ENCODE measurements at places on chromosomes 12 and 14.

DNA sequence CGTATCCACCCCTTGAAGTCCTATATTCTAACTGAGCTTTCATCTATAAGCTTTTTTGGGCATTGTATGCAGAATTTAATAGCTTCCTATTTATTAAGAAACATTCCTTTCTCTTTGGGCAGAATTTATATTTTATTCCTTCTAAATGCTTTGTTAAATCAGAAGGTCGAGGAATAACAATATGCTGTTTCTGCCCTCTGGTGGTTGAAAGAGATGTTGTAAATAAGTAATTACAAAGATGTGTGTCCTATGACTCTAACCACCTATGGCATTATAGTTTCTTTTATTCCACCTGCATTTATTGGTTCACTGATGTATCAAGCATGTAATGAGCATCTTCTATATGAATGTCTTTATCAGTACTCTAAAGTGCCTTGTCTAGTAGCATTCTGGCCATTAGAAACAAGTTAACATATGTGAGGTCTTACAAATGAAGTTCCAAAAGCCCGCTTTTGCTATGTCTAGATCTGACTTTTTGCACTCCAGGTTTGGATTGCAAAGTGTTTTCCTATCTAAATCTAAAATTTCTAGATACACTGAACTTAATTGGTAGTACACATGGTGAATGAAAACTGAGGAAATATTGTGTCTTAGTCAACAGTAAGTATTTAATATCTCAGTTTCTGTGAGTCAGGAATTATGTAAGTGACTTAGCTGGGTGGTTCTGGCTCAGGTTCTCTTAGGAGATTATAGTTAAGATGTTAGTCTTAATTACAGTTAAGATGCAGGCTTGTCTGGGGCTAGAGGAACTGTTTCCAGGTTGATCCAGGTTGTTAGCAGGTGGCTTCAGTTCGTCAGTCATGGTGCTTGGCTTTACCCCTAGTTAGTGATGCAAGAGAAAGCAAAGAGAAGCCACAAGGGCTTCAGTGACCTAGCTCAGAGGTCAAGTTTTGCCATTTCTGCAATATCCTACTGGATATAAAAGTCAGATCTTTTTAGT is 57.5 kb downstream of the PLEKHA5 start:
- no peak for DNase-seq

DNA sequence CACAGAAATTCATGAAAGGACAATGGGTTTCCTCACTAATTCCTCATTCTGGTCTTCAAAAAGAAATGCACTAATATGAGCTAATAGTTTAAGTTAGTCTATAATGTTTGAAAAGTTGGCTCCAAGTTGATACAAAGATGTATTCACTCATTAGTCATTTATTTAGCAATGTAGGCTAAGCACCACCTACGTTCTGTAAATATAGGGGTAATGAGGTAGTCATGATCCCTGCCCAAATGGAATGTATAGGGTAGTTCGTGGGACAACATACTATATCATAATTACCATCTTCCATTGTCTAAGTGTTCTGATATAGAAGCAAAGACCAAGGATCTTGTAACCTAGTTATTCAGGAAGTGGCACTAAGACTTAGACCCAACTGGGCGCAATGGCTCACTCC is 86.5 kb downstream of the DIO2 start:
- no peak for DNase-seq

- DNase-seq, result no peak
These were observed 113.2 kb downstream of the ERC1 start for GRCh38 chr12:1104088-1104800.

DNA sequence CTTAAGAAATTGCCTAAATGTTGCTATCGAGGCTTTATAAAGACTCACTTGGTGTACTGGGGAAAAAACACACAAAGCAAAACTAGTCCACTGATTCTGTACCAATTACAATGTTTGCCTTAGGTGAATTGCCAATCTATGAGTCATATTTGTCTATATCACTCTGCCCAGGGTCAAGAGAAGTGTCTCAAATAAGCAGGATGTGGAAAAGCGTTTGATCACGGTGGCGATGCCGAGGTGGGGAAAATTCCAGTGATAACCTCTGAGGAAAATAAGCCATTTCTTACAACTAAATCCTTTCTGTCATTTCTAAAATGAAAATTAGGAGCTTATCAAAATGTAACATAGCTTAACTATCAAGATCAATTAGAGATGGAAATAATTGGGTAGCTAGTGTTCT is 148.6 kb upstream of the DIO3 start:
- no peak for DNase-seq

DNA sequence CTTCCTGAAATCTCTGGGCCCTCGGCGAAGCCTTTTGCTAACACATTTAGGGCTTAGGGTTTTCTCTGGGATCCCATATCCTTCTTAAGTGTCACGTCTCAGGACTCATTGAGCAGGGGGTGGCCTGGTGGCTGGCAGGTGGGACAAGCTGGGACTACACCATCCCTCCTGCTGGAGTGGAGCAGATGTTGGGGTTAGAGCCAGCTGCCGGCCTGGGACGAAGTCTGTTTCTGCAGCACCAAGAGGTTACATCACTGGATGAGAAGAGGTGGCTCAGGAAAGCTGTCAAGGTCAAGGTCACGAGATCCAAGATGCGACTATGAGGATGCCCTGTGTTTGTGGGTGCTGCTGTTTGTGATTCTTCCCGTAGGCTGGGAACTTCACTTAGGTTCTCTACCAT is 16.3 kb downstream of the SMCO2 start:
- no peak for DNase-seq

DNA sequence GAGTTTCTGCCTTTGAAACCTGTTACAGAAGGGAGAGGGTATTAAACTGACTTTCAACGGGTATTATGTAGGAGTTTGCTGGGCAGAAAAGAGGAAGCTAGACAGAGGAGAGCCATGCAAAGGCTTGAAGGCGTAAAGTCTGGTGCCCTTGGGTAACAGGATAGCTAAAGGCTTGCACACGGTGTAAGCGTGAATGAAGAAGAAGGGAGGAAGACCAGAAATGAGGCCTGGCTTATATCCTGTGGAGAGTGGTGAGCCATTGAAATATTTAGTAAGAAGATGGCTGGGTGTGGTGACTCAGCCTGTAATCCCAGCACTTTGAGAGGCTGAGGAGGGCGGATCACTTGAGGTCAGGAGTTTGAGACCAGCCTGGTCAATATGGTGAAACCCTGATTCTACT is 22.6 kb downstream of the SUDS3 start:
- no peak for DNase-seq

- DNase-seq, result no peak
These were observed 117.7 kb downstream of the GLT1D1 start for GRCh38 chr12:128970941-128971340.

- DNase-seq, result no peak
These were observed 11.0 kb downstream of the PTGER2 start for GRCh38 chr14:52325126-52325525.

DNA sequence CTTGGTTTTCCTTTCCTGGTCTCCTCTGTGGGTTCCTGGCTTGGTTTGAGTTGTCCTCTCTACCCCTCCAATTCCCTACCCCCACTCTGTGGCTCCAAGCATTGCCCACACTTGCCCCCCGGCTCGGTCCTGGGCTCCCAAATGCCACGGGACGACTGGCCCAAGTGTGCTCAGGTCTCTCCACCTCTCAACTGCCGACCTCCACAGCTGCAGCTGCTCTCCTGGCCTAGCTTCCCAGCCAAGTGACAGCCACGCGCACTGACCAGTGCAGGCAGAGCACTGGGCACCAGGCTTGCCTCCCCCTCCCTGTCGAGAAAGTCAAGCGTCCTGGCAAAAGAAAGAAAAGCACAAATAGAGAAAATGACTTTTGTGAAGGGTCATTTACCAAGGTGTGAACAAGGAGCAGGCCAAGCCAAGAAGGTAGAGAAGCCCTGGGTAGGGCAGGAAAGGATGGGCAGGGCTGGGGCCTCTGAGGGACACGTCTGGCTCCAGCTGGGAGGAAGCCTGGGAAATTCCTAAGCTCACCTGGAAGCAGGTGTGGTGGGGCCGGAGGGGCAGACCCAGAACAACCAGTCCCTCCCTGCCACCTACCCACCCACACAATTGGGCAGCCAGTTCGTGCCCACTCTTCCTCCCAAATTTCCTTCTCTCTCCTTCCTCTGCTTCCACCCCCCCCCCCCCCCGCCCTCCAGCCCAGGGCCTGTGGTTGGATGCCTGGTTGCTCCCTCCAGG is 1.8 kb upstream of the CEP170B start:
- DNase-seq, result no peak

- no peak for DNase-seq
These were observed 228.1 kb downstream of the CHST11 start for GRCh38 chr12:104684884-104685283.

GRCh38 chr12:42987216-42987650 is 397.7 kb upstream of the PRICKLE1 start:
- no peak for DNase-seq

- no peak for DNase-seq
These were observed 117.2 kb upstream of the DIO3 start for GRCh38 chr14:101444116-101444515.

GRCh38 chr12:74535536-74535935 is 2.1 kb upstream of the ATXN7L3B start:
- no peak for DNase-seq

DNA sequence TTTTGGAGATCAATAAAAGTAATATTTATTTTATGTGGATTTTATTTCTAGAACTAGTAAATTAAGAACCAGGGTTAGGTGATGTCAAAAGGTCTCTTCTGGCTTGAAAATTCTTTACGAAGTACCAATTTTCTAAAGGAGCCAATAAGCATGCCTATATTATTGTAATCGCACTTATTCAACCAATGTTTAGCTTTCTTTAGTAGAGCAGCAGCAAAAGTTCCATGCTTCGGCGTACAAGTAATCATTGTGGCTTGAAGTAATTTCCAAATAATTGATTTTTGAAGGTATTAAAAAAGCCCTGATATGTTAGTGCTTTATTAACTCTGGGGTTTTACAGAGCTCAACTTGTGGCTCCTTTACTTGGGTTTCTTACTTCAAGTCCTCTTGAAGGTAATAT is 3.4 kb downstream of the RMST start:
- DNase-seq, result no peak

DNA sequence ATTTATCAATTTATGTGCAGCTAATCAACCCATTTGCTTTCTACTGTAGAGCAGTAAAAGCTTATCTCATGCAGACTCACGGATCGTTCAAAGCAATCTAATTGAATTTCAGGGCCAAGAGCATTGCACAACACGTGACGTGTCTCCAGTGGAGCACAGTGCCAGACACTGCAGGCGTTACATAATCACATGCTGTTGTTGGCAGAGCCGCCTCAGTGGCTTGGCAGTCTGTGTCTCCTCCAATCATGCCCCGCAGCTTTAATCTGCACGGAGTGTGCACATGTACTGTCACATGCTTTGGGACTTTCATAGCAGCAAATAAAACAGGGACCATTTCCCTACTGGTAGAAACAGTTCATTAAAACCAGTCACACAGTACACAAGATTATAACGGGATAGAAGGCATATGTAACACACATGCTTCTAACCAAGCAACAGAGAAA is 309.3 kb downstream of the ITPR2 start:
- peak; percentile 36 for DNase-seq

DNA sequence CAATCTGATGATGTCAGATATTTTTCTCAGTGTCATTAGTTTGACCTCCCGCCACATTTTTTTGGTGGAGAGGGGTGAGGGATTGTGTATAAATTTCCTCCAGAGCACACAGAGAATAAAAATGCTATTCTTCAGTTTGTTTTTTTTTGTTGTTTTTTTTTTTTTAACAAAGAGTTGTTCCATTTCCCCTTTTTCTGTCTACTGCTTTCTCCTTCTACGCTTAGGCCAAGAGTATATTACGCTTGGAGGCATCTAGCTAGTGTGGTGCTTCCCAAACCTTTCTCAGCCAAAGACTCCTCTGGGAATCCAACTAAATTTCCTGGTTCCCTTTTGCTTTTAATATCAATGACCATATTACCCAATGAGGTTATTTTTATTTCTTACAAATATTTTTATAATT is 465.6 kb downstream of the ZFP36L1 start:
- DNase-seq, result no peak

- no peak for DNase-seq
These were observed 5.2 kb upstream of the CNPY2 start for GRCh38 chr12:56321027-56321426.

GRCh38 chr12:59595883-59596540 is at the start of gene SLC16A7:
Gene SLC16A7, plus strand, starts transcription at chr12:59596029. Its CDS starts 108,773 bp downstream, at chr12:59704802.
- DNase-seq, result peak; percentile 32

DNA sequence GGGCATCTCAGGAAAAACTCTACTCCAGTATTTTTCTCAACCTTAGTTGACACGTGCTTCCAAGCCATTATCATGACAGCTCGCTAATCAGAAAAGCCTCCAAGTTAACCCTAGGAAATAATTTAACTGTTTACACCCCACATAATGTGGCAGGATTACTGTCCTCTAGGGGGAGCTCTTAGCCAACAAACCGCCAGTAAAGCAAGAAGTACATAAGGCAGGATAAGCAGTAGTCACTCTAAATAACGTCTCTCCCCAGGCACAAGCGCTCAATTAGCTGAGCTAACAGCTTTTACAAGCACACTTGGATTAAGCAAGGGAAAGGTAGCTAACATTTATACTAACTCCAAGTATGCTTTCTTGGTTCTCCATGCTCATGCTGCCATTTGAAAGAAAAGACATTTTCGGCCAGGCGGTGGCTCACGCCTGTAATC is 22.8 kb downstream of the APOBEC1 start:
- no peak for DNase-seq

DNA sequence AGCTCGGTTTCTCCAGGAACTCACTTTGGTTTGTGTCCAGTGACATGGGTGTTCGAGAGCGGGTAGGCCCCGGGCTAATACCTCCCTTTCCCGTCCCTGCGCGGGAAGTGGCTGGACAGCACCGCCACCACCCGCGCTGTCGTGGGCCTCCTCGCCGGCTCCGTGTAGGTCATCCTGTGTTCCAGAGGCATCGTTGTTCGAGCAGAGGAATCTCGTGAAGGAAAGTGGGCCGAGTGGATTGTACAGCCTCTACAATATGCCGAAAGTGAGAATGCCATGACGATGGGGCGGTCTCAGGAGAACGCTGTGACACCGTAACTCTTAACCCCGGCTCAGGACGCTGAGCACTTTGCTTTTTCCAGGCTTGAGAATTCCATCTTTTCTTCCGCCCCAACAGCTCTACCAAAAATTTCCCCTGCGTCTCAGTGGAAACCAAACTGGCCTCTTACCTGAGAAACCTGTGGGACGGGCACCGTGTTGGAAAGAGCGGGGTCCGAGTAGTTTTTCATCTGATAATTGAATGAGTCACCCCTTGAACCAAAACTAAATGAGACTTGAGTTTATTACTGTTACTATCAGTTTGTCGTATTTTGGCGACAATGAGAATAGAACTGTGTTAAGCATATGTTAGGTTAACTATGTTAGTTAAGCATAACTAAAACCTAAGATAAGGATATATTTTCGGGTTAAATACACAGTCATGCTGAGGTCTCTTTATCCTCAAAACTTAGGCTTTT is 510 bp downstream of the EIF2S1 start:
- no peak for DNase-seq
